ENCODE measurements at places on chromosomes 2 and 18.
A peak's percentile ranks its signal among the peaks of the same experiment; 100 is the strongest.

- DNase-seq = no peak
These were observed 56.3 kb downstream of the GTF3C3 start for GRCh38 chr2:196743165-196743564.

DNA sequence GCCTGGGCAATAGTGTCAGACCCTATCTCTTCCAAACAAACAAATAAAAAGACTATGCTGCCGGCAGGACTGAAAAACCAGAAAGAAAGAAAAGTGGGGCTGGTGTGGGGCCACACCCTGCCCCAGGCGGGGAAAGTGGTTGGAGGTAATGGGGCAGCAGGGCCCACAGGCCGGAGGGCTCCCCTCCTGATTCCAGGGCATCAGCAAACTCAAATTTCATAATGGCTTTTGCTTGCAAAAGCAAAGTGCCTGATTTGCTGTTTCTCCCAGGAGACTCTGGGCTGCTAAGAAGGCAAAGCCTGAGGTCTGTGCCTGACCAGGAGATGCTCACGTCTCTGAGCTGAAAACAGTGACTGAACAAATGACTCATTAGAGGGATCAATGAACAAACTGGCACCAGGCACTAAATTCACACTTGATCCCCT lies 121.9 kb downstream of the HDAC4 start:
- DNase-seq = peak; percentile 11

GRCh38 chr2:191351921-191352320 lies 106.7 kb downstream of the MYO1B start:
- no peak for DNase-seq

DNA sequence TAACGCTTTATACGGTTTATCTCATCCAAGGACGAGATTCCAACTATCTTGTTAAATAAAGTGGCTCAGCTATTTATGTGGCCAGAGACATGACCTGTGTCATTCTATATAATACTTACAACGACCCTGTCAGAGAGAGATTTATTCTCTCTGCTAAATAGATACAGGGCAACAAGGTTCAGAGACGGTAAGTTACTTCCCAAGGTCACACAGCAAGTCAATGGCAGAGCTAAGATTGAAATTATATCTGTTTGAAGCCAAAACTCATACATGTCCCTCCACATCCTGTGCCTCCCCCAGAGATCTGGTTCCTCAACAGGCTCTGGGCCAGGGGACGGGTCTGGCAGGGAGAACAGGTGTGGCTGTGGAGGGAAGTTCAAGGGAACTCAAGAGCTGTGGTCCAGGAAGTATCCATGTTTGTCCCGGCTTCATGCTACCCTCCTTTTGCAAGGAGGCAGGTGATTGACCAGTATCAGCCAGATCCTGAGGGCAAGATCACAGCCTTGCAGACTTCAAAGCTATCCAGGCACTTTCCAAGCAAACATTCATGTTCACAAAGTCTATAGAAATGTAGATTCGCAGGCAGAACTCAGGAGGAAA lies 99.8 kb downstream of the CAPN13 start:
- no peak for DNase-seq

- DNase-seq = no peak
These were observed 809.5 kb upstream of the PIK3C3 start for GRCh38 chr18:41145516-41145915.

- no peak for DNase-seq
These were observed 337.4 kb upstream of the SLC14A2 start for GRCh38 chr18:45277908-45278307.
